Stimulated activated memory B cell treated with anti-CD40 and anti-IgM and Interleukin-4, amounts not matched to agents 10 μg/mL and 1 μg/mL and 100 μg/mL, for 72 hours (primary cell): ENCODE measurements at places on chromosomes 5 and 9.

DNA sequence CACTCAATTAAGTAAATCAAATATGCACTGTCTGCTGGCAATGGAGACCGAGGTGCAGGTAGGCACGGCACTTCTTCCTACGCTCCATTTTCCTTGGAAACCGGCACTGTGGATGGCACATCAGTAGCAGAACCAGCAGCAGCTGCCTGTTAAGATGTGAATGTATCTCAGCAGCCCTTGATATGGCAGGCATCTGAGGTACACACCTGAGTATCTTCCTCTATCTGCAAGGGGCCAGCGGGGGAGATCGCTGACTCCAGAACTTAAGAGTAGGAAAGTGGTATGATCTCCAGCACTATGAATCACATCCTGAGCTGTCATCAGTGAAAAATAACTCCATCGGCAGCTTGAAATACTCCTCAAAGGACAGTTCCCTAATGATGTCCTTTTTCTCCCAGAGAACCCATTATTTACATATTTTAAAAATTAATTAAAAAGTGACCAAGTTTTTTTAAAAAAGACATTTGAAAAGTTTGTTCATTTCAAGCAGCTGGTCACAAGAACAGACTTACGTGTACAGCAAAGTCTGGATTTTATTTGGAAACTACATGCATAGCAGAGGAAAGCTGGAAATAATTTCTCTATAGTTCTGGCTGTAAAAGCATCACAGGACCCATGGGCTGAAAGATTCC, 97.1 kb downstream of the ADAMTS12 start:
- no peak for ATAC-seq

GRCh38 chr5:372996-373709, 51.6 kb downstream of the AHRR start:
- ATAC-seq, result peak; percentile 2

DNA sequence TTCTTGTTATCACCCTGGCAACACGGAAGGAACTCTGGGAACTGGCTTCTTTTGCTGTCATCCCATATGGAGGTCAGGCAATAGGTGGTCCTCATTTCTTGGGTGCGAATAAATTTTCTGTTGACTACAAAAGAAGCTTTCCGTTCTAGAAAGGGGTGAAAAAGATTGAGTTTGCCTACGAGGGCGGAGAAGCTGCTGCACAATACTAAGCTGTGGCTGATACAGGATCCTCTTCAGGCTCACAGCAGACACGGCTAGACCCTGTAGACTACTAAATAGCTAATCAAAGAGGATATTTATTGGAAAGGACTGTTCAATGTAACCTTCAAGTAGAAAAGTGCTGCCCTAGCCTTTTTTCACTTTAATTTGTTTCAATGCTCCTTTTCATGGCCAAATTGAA, 58.1 kb downstream of the TJP2 start:
- no peak for ATAC-seq

GRCh38 chr5:157484768-157485167, 24.8 kb downstream of the NIPAL4 start:
- ATAC-seq, result no peak

GRCh38 chr5:170525470-170526211, 21.8 kb downstream of the KCNIP1 start:
- ATAC-seq, result no peak

DNA sequence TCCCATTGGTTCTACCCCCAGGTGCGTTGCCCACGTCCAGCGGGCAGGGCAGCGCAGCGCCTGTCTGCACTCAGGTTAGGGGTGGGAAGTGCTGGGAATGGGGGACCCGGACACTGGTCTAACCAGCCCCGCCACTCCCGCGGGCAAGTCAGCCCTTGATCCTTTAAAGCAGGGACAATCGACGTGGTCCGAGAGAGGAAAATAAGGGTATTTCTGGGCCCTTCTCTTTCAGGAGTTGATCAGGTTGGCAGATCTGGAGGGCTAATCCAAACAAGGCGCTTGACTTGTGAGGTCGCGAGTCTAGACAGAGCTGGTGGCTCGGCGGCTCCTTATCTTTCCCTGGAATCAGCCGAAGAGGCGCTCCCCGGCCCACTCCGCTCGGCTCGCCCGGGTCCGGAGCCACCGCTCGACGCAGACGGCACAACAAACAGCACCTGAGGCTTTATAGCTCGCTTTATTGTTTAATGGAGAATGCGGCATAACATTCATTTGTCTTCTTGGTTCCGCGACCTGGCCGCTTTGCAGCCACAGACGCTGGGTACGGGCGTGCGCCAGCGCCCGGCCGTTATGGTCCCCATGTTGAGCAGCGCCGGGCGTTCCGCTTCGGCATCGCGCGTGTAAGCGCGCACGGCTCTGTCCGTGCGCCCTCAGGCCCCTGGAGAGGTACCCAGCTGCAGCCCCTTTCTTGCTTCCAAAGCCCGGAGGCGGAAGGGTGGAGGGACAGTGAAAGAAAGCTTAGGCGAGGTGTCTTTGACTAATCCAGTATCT, 15.8 kb downstream of the ISL1 start:
- no peak for ATAC-seq

- no peak for ATAC-seq
Observed at GRCh38 chr5:54775645-54776044, 209.7 kb downstream of the ESM1 start.

GRCh38 chr9:109422641-109423040, 75.5 kb downstream of the PTPN3 start:
- peak; percentile 68 for ATAC-seq

DNA sequence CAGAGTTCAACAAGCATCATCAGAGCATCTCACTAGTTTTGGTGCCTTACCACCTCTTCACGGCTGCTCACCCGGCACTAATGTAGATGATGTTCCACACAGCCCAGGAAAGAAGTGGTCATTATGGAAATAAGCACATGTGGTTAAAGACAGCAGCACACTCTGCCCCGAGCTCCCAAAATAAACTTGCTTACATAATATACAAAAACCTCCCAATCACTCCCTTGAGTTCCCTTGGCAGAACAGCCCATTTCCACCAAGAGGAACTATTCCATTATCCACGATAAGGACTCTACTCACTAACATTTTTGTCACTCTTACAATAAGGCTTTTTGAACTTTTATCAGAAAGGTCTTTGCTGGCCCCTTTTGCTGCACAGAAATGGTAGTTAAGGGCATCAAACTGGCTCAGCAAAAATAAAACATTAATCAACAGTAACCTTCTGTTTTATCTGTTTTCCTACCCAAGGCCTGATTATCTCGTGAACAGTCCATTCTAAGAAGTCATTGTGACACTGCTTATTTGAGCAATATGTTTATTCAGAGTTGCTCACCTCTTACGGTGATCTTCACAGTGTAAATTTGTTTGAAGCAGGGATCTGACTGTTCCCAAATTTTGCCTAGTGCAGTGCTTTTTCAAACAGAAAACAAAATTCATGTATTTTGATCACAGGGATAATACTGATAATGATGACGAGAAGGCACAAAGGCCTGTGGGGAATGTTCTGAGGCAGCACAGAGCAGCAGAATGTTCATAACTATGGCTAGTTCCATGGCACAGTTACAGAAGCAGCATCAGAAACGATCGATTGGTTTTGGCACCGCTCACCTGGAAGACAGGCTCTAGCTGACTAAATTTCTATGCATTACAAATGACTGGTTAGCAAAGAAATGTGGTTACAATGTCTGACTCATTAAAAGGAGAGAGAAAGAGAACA, 399.8 kb upstream of the PIK3R1 start:
- ATAC-seq, result no peak

DNA sequence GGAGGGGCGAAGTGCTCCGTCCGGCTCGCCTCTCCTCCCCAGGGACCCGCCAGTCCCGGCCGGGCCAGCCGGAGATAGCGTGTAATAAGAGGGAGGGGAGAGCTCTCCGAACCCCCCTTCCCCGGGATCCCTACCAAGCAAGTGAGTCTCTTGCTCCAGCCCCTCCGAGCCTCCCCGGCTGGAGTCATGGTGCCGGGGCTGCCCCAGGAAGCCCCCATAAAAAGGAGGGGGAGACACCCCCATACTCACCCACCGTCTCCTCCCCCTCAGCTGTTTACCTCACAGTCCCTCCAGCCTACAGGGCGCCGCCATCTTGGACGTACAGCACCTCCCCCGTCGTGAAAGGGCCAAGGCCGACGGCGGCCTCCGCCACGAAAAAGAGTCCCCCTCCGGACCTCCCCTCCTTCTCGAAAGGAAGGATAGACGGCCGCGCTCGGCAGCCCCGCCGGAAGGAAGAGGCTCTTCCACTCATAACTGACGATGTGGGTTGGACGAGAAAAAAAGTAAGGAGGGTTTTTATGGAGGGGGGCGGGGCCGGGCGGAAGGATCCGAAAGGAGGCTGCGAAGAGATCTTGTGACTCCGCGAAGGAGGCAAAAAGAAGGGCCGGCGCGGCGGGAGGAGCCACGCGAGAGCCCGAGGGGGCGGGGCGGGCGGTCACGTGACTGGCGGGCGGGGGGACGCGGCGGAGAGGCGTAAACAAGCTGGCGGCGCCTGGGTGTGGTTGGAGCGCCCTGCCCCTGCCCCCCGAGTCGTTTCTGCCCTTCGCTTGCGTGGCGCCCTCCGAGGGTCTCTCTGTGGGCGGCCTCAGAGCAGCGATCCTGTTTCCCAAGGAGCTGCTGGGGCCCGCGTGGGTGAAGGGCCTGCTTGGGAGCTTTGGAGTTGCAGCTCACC, at the start of gene TSC1:
TSC1 (minus strand) TSS at position 323 of the 892 bp plus-strand sequence. CDS start 15,744 bp downstream, outside the sequence.
- peak; percentile 93 for ATAC-seq

DNA sequence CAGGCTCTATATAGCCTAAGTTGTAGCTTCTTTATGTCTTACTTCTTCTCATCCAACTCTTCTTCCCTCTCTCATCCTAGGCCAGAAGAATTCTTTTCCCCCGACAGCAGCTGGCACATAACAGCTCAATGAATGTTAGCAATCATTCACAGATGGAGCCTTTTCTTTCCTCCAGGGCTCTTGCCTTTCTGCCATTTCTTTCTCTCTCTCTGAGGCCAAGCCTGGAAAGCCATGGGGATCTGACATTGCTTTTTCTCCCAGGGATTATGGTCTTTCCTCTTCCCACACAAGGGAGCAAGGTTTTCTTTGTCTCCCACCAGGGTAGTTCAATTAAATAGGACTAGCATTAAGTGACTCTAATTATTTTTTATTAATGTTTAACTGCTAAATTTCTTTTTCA, 20.5 kb downstream of the SMIM15 start:
- no peak for ATAC-seq

DNA sequence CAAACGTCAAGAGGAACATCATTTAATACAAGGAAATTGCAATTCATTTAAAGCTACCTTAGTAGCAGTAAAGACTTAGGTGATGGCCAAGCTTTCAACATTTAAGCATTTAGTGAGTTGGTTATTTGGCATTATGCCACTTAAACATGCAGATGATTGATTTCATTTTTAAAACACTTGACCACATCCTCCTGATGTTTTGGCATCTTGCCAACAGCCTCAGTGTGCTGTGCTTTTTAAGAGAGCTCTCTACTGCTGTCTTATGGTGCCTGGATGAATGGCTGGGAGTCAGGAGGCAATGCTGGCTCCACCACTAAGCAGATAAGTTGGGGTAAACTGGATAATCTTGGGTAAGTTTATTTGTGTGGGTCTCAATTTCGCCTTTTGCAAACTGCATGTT, 364.5 kb downstream of the MAN2A1 start:
- peak; percentile 57 for ATAC-seq

- no peak for ATAC-seq
Observed at GRCh38 chr5:10521466-10522223, 42.2 kb upstream of the ANKRD33B start.

- no peak for ATAC-seq
Observed at GRCh38 chr5:88693071-88693932, 189.7 kb downstream of the MEF2C start.

DNA sequence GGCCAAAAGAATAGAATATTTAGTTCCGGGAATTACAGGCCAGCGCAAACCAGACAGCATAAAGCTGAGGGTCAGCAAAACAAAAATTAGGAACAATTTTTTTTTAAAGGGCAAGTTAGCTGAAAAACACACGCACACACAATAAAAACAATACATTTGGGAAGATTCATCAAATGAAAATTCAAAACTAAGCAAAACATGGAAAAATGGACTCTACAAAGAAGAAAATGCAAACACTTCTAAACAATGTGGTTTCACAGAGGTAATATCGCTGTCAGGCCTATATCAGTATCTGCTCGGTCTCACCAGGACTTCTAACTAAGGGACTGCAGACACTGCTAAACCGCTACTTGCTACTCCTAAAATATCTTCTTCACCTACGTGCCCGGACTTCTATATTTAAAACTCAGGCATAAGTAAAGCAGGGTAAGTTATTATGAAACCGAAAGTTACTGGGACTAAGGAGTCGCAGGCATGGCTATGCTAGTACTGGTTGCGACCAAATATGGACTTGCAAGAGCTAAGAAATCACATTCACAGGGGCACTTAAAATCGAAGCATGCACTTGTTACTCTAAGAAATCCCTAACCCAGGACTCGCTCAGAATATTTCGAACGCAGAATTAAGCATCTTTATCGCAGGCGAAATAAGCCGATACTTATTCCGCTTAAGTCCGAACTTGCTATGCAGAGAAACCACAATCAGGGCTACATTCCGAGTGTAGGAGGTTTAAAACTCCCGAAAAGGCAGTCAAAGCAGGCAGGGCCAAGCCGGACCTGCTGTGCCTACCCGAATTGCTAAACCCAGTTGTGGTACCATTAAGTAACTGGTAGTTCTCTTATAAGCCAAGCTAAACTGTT, 2.3 kb downstream of the ANXA2R start:
- ATAC-seq, result peak; percentile 22

GRCh38 chr5:110760158-110760557, 21.4 kb downstream of the SLC25A46 start:
- no peak for ATAC-seq

- no peak for ATAC-seq
Observed at GRCh38 chr9:137448602-137448962, 7.4 kb upstream of the ENTPD8 start.

DNA sequence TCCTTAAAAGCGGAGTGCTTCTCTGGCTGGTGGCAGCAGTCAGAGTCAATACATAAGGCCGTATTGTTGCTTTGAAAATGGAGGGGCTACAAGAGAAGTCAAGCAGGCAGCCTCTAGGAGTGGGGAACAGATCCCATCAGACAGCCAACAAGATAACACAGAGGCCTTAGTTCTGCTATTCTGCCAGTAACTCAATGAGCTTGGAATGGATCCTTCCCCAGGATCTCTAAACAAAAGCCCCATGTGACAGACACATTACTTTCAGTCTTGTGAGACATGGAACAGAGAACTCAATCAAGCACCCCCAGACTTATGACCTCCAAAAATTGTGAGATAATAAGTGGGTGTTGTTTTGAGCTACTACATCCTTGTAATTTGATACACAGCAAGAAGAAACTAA, 158.6 kb downstream of the RFX3 start:
- no peak for ATAC-seq

- ATAC-seq, result no peak
Observed at GRCh38 chr5:66647146-66647856, 51.1 kb downstream of the MAST4 start.

DNA sequence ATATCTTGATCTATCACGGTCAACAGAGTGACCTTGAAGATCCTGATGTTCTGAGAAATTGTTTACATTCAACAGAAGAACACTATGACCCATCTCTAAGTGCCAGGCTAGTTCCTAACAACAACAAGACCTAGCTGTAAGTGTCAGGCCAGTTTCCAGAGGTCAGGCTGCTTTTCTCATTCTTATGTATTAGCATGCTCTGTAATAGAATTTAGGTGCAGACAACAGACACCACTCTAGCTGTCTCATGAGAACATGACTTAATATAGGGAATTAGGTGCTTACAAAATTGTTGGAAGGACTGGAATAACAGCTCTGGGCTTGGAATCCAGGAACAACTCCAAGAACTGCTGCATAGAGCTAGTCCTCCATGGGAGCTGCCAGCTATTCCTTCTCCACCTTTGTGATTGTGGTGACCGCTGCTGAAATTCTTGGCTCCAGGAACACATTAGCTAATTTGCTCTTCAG, 138.7 kb downstream of the SNX18 start:
- ATAC-seq, result no peak

- ATAC-seq, result no peak
Observed at GRCh38 chr9:24614070-24614469, 68.4 kb upstream of the IZUMO3 start.
